Activated CD4-positive, alpha-beta memory T cell treated with anti-CD3 and anti-CD28 coated beads for 36 hours (primary cell): ENCODE measurements at places on chromosomes 4 and X. TPM values are rescaled to one million over a fixed set of nuclear protein-coding genes. Genes with fewer than 3 reads are reported as not detected.

The GRIA3 gene
- not detected for total RNA-seq

The ZNF711 gene
- 0.33 TPM for total RNA-seq

The TEX13B gene
- not detected for total RNA-seq

- peak; percentile 60 for DNase-seq
Measured at GRCh38 chrX:120697053-120697452, 67.2 kb upstream of the C1GALT1C1 start.

The GYPE gene
- total RNA-seq, result 0.44 TPM

The PDCL2 gene
- total RNA-seq, result not detected
